ENCODE measurements at places on chromosomes 5 and 9.

GRCh38 chr5:115586525-115587146, 15.6 kb downstream of the TICAM2 start:
- no peak for DNase-seq

- DNase-seq = no peak
Observed at GRCh38 chr5:143957455-143957854, 145.5 kb downstream of the HMHB1 start.

DNA sequence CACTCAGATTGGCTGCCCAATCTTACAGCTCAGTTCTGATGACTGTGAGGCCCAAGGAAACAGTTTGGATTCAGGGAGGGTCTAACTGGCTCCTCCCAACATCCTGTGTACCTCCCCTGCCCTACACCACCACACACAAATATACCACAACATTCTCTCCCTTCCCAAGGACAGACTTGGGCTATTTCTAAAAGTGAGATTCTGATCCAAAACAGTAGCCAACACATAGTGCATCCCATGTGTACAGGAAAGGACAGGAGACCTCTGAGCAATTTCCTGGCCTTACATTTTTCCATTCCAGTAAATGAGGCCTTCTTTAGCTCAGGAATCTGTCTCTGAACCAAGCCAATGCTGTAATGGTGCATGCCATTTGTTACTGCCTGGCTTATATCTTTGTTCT, 20.8 kb downstream of the ZNF366 start:
- no peak for DNase-seq

DNA sequence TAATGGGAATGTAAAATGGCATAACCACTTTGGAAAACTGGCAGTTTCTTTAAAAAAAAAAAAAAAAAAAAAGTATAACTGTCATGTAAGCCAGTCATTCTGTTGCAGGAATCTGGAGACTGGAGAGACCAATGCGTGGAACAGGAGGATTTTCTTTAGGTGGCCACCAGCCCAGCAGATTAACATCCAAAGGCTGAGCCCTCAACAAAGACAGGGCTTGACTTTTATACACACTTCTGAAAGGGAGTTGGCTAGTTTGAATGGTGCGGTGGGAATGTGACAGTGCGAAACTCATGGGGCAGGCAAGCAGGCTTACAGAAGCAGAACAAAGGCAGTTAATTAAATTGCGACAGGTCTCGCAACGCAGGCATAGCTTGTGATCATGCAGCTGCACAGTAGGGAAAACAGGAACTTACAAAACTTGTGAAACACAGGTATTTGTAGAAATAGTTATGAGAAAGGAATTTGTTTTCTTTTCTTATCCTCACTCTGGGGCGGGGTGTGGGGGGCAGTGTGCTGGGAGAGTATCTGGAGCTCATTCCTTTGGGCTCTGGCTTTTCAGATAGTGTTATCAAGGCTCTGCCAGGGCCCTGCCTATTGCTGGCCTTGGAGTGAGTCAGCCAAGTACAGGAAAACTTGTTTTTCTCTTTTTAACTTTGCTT, 12.0 kb downstream of the UIMC1 start:
- no peak for DNase-seq

DNA sequence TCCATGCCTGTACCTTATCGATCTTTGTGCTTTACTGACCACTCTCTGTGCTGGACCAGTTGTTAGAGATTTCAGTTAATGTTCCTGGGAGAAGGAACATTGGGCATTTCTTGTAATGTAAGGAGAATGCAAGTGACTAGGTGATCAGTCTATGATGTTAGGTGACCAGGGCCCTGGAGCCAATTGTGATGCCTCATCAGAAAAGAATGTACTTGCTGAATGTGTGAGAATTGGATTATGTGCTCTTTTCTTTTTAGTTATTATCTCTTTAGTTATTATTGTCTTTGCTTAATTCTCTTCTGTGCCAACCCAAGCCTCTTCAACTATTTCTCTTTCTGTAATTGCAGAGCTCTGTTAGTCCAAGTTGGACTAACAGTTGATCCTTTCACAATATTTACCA, 92.9 kb downstream of the LRRC70 start:
- DNase-seq = no peak

DNA sequence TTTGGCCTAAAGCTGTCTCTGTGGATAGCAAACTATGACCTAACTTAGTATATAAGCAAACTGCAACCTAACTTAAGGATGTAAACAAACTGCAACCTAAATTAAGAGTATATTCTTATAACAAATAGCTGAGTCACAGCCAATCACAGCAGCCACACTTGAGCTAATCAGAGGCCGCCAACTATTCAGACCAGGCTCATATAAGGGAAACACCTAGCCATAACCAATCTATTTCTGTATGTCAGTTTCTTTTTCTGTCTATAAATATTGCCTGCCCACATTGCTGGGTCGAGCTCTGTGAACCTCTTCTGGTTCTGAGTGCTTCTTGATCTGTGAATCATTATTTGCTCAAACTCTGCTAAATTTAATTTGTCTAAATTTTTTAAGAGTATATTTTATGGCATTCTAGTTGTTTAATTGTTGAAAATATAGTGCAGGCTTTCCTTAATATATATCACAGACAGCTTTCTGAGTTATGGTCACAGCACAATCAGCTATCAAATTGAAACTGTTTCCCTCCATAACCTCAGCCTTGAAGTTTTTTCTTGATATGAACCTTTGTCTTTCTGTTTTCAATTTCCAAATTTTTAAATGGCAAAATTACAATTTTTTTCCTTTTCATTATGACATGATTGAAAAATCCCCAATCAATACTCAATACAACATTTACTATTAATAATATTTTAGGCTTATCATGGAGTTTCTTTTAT, 327.1 kb upstream of the NUDT12 start:
- no peak for DNase-seq

- no peak for DNase-seq
Observed at GRCh38 chr5:52562473-52562872, 225.2 kb upstream of the ITGA1 start.

DNA sequence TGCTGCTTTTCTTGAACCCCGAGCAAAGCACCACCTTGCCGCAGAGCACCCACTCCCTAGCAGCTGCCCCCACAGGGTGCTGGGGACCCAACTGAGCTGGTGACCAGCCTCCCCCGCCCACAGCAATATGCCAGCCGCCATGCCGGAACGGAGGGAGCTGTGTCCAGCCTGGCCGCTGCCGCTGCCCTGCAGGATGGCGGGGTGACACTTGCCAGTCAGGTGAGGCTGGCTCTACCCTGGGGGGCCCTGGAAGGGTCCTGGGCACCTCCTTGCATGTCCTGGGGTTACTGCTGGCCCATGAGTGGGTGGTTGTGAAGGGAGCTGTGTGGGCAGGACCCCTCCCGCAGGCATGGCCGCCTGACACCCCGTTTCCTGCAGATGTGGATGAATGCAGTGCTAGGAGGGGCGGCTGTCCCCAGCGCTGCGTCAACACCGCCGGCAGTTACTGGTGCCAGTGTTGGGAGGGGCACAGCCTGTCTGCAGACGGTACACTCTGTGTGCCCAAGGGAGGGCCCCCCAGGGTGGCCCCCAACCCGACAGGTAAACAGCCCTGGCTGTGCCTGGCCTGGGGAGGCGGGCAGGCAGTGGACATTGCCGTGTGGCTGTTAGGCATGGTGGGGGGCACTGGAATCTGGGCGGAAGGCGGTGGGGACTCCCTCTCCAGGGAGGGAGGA, 7.2 kb downstream of the EGFL7 start:
- DNase-seq = no peak

- DNase-seq = no peak
Observed at GRCh38 chr5:171162596-171162995, 146.5 kb upstream of the TLX3 start.

GRCh38 chr5:154179846-154180710, 10.5 kb upstream of the GALNT10 start:
- no peak for DNase-seq

DNA sequence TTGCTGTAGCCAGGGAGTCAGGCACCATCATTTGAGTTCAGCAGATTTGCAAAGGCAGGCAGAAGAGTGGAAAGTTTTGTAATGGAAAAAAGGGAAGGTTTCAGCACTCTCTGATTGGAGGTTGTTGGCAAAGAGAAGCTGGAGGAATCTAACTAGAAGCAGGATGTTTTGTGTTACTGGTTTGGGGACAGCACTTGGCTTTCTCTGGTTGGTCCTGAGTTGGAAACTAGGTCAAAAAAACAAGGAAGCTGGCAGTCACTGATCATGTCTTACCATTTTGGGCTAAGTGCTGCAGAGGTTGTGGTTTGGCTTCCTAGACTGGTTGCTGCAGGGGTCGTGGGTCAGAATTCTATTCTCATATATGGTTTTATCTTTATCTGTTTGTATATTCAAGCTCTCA, 189.8 kb downstream of the DRD1 start:
- no peak for DNase-seq

- no peak for DNase-seq
Observed at GRCh38 chr5:142925795-142926194, 155.6 kb downstream of the ARHGAP26 start.

DNA sequence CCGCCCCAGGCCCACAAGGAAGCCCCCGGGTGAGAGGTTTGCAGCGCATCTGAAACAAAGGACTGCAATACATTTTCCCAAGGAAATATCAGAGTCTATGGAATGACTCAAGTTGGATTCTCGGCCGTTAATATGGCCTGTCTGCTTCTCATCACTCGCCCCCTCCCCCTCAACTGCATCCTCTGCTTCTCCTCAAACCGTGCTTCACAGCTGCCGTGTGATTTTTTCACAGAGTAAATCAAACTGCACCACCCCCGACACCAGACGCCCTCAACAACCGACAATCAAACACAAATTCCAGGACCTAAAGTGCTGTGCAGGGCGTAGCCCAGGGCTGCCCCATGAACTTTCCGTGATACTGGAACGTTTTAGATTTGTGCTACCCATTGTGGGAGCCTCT, 176.9 kb downstream of the ROR2 start:
- DNase-seq = no peak

DNA sequence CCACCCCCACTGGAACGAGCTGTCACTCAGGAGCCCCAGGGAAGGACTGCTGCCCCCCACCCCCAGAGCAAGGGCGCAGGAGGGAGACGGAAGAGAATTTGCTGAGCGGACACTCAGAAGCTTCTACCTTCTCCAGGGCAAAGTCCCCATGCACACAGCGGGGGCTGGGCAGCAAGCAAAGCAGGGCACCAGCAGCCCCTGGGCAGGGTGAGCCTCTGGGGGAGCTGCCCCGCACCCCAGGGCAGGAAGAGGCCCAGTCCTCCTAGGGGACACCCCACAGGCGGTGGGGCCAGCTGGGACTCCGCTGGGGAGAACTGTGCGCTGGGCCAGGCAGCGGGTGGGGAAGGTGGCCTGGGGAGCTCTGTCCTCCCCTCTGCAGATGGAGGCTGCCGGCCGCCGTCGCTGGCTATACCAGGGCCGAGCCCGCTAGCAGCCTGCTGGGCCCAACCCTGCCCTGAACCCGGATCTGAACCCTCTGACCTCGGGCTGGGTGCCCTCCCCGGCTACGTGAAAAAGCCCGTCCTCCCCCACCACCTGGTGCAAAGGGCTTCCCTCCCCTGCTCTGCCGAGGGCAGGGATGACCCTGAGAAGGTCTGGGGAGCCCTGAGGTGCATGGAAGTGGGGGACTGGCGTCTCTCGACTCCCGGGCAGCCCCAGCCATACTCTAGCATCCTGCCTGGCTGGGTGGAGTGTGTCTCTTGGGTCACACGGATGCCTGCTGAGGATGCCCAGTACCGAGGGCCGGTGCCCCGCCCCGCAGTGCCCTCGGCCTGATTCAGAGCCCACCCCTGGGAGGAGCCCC, 597 bp upstream of the SLC34A3 start:
- DNase-seq = no peak

- DNase-seq = peak; percentile 70
Observed at GRCh38 chr5:150208187-150209098, 18.6 kb downstream of the SLC6A7 start.

DNA sequence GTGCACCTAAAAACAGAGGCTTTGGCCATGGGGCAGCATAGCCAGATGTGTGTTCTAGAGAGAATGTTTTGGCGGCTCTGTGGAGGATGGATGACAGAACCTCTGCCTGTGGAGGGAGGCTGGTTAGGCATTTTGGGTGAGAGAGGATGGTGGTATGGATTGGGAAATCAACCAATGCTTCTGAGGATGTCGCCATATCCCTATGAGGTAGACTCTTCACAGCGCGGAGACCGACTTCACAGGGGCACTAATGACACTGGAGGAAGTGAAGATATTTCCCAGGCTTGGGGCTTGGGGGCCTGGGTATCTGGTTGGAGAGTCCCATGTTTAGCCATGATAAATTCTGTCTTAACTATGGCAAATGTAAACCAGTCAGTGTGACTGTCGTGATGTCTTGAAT, 140.6 kb upstream of the KLF4 start:
- DNase-seq = no peak

DNA sequence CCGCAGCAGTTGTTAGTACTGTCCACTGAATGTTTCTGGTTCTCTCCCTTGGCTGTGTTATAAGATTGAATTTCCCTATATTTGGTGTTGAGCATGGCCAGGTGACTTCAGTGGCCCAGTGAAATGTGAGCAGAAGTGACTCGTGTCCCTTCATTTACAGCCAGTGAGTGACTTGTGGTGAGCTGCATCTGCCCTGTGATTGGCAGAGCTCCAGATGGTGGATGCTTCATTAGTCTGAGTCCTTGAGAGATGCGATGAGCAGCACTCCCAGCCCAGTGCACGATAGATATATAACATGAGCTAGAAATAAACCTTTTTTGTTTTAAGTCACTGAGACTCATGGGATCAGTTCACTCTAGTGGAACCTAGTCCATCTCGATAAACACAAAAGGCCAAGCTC, 19.3 kb downstream of the PCSK5 start:
- no peak for DNase-seq

- DNase-seq = no peak
Observed at GRCh38 chr9:16039218-16039987, 486.6 kb downstream of the CCDC171 start.

DNA sequence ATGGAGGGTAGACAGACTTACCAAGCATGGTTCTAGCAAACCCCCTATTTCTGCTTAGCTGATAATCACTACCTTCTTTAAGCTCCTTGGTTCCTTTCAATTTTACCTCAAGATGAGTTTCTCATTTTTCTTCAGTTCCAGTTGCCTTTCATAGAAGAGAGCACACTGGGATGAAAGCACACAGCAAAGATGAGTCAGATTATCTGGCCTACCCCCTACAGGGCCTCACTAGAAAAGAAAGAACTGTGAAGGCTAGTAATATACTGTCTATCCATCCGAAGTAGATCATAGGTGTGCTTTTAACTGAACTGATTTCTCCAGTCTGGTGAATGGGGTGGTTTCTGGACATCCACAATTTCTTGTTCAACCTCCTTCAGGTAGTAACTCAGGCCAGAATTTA, 122.5 kb downstream of the TRPM3 start:
- no peak for DNase-seq

DNA sequence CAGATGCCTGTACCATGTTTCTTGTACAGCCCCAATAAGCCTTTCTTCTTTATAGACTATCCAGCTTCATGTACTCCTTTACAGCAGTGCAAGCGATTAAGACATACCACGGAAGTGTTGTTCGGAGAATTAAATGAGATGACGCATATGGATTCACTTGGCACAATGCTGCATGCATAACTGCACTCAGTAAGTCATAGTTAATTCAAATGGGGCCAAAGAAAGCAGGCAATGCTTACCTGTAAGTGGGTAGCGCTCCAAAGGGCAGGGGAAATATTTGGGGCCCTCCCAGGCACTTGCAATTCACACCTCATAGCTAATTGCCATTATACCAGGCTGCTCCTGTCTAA, 7.7 kb upstream of the ADRA1B start:
- DNase-seq = no peak

GRCh38 chr5:40354171-40354570, 325.5 kb upstream of the PTGER4 start:
- DNase-seq = no peak

GRCh38 chr5:121503111-121503840, 348.4 kb upstream of the FTMT start:
- no peak for DNase-seq
